ENCODE measurements at places on chromosomes 16 and 17.

GRCh38 chr17:32222621-32223020 lies 43.0 kb upstream of the RHBDL3 start:
- H3K4me3 ChIP-seq = no peak overlapping the region
- H3K36me3 ChIP-seq = no peaks in the 10 kb centered on the region
- H3K4me1 ChIP-seq = no peaks in the 10 kb centered on the region
- no peaks in the 10 kb centered on the region for H3K27me3 ChIP-seq
- no peak for DNase-seq

DNA sequence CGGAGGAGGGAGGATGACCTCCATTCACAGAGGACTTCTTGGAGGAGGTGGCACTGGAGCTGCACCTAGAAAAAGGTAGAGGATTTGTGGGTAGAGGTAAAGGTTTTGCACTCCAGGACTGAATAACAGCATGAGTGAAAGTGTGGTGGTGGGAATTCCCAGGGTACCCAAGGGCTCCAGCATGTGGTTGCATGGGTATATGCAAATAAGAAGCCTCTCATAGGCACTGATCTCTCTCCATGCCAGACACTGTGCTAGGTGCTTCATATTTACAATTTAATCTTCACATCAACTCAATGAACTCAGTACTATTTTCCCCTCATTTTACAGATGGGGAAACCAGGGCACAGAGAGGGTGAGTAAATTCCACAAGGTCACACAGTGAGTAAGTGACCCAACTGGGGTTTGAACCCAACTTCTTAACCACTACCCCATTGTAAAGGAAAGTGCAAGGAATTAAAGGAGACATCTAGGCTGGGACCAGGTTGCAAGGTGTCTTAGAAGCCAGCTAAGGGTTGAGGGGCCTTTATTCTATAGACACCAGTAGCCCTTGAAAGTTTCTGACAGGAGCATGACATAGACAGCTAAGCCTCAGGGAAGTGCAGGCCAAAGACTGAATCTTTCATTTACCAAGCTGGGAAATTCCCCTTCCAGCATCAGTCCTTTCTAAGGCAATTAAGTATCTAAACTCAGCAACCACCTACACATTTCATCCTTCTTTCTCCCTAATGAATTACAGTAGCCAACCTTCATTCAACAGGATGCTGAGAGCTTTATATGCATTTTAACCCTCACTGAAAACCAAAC lies 21.3 kb downstream of the SCNN1B start:
- no peak for DNase-seq
- H3K27me3 ChIP-seq = no peaks in the 10 kb centered on the region
- no peaks in the 10 kb centered on the region for H3K36me3 ChIP-seq

GRCh38 chr17:2195729-2196128 lies 107.9 kb downstream of the SMG6 start:
- no peaks in the 10 kb centered on the region for H3K27me3 ChIP-seq
- H3K4me1 ChIP-seq = peaks cover 25% of the 10 kb centered on the region
- H3K27ac ChIP-seq = no peak overlapping the region
- no peak for DNase-seq
- no peaks in the 10 kb centered on the region for H3K36me3 ChIP-seq

DNA sequence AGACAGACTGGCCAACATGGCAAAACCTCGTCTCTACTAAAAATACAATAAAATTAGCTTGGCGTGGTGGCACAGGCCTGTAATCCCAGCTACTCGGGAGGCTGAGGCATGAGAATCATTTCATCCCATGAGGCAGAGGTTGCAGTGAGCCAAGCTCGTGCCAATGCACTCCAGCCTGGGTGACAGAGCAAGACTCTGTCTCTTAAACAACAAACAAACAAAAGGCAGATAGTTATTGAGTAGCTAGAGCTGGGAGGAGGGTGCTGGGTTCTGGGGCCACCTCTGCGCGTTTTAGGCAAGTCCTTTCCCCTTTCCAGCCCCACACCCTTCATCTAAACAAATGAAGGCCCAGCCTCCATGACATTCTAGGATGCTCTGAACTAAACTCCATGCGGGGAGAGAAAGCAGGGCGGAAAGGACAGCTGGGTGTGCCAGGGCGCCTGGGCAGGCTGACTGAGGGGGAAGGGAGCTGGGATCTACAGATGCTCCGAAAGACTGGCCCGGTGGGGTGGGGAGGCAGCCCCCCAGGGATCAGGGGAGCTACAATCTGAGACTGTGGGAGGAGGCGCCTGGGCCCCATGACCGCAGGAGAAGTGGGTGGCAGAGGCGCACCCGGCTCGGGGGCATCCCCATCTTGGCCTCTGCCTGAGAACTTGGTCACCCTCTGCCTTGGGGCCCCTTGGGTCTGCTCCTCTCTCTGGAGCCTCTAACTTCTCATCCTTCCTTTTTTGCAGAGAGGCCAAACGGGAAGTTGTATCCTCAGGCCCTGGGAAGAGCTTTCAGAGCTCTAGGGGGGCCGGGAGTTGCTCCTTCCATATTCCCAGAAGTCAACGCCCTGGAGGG lies 910 bp downstream of the ITGAL start:
- H3K36me3 ChIP-seq = no peaks in the 10 kb centered on the region
- H3K27me3 ChIP-seq = no peaks in the 10 kb centered on the region
- H3K27ac ChIP-seq = no peak overlapping the region
- DNase-seq = no peak
- peaks cover 9% of the 10 kb centered on the region for H3K4me1 ChIP-seq
- H3K4me3 ChIP-seq = peak overlapping the region; percentile 20

Data from thoracic aorta (tissue), 2 donors.